ENCODE measurements at places on chromosomes 7 and 10.
A peak's percentile ranks its signal among the peaks of the same experiment; 100 is the strongest.

GRCh38 chr10:84214612-84215235 lies 10.6 kb downstream of the LRIT2 start:
- DNase-seq: no peak

DNA sequence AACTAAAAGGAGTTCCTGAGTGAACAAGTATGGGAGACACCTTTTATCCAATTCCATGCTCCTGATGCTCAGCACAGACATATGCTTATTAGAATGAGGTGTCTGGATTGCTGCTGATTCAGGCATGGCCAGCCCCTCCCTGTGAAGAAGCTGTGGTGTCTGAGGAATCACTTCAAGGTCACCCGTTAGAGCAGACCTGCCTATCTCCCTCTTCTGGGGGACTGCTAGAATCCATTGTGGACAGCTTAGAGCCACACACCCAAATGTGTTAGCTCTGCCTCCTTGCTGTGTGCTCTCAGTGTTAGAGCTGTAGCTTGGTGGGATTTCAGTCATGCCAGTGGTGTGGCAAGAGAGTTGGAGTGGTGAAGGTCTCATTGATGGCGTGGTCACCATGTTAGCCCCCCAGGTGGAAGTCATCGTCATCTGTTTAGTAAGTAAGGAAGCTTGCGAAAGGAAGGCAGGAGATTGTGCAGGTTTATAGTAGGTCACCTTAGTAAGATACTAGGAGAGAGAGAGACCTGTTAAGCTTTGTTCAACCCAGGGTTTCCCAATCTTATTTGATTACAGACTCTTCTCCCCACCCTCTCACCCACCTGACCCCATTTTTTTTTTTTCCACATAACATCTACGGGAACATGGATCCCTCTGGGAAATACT lies 12.8 kb downstream of the PRXL2A start:
- DNase-seq: no peak

- DNase-seq: no peak
These were observed 62.2 kb downstream of the NEURL1 start for GRCh38 chr10:103555712-103556111.

DNA sequence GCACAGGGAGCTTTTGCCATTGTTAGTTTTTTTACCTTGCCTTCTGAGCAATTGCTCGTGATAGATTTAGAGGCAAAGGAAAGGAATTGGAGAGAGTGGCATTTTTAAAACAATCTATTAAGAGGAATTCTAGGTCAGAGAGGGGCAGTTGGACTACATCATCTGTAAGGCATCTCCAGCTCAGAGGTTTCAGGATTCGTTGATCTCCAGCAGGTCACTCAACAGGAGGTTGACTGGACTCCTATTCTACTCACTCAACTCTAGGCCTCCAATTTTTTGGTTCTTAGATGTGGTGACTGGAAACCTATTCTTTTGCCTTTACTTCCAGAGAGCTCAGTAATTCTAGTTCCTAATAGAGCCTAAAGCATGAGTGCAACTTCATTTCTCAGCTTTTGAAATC lies 42.8 kb downstream of the TBXAS1 start:
- no peak for DNase-seq

GRCh38 chr10:73910764-73911552 lies at the start of gene PLAU:
Gene PLAU, plus strand, starts transcription at chr10:73911132. Its CDS starts 424 bp downstream, at chr10:73911556.
- DNase-seq: no peak

GRCh38 chr7:2181077-2181854 lies 51.5 kb downstream of the MAD1L1 start:
- peak; percentile 34 for DNase-seq

- no peak for DNase-seq
These were observed 1.4 kb downstream of the GCK start for GRCh38 chr7:44187636-44188416.

- no peak for DNase-seq
These were observed 39.0 kb upstream of the PCBD1 start for GRCh38 chr10:70927189-70927943.

GRCh38 chr7:139043823-139044812 lies 8.3 kb upstream of the ZC3HAV1L start:
- DNase-seq: no peak

DNA sequence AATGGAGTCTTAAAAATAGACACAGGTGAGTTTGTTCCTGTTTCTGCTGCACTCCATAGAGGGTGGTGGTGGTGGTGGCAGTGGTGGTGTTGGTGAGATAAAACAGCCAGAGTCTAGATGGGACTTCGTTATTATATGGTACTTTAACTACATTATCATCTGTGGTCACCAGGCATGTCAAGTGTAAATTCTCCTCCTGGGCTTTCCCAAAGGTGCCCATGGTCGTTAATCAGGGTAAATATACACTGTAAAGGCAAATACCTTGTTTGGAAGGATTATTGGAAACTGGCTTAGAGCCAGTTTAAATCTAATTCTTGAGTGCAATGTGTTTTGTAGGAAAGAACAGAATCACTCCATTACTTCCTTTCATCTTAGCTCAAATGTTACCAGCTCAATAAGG lies 21.5 kb upstream of the COMMD3 start:
- no peak for DNase-seq

- peak; percentile 72 for DNase-seq
These were observed 96.9 kb downstream of the RTKN2 start for GRCh38 chr10:62171791-62172190.

- no peak for DNase-seq
These were observed 90.0 kb downstream of the ANKRD61 start for GRCh38 chr7:6121141-6121540.

DNA sequence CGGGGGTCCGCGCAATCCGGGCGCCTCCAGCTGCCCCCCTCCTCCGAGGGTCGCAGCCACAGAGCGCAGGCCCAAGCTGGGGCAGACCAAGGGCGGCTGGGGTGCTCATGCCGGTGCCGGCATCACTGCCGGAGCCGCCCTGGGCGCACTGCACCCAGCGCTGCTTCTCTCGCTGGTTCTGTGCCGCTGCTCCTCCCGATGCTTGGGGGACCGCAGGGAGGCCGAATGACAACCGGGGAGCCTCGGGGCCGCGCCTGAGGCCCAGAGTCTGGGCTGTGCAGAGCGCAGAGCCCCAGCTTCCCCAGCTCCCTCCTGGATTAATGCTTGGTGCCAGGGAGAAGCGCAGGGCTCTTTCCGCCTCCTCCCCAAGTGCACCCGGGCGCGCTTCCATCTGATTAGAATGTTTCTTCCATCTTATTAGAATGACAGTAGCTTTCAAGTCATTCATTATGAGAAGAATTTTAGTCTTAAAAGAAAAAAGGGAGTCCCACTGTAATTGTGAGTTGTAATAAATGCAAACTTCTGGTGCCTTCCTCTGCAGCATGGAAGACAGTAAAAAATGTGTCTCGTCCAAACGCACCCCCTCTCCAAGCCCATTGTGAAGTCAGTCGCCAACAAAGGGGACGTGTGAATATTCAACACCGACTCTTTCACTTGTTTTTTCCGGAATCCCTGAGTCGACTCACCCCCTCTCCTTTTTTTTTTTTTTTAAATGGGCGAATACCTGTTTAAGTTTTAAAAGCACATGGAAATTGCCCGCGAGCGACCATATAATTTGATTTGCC lies 19.5 kb upstream of the PTF1A start:
- DNase-seq: no peak

- no peak for DNase-seq
These were observed 405.6 kb downstream of the TYW1 start for GRCh38 chr7:67402280-67402679.

DNA sequence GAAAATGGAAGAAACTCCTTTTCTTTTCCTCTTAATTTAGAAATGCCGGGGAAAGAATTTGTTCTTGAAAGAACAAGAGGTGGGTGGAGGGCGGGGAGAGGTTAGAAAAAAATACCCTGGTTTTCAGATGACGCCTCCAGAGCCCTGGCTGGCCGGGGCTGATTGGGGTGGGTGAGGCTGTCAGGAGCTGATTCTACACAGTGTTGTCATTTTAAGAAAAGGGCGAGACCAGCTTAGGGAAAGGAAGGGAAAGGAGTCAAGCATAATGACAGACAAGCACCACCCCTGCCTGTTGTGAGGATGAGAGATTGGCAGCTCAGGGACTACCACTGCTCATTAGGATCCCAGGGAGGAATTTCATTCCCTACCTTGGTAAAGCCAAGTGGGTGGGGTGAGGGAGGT lies 9.9 kb upstream of the FAM180A start:
- DNase-seq: peak; percentile 72

- no peak for DNase-seq
These were observed 111.1 kb downstream of the ADAM12 start for GRCh38 chr10:126277181-126277580.

DNA sequence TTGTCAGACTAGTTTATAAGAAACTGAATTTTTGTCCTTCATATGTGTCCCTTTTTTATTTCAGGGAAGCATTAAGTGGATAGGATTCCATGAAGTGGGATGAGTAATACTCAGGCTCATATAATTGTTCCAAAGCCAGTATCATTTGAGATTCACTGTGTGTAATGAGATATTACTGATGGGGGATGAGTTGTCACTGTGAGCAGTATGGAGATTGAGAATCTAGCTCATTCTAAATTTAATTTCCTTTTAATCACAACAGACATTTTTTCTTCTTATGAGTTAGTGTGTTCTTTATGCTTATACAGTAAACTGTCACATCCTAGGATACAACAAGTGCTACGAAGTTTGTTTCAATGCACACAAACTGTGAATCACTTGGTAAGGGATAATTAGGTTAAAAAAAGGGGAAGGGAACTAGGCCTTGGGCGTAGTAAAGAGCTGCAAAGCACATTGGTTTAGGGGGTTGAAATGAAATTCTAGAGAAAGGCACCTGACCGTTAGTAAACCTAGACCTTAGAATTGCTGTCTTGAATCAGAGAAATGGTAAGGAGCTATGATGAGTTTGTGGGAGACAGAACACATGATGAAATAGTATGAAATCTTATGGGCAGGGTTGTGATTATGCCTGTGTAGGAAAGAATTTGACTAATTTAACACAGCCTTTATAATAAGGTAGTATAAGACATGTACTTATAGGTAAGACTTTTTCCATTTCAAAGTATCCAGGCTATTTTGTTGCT lies 153.4 kb downstream of the MLLT10 start:
- DNase-seq: peak; percentile 73

GRCh38 chr7:771234-772004 lies 44.3 kb upstream of the PRKAR1B start:
- peak; percentile 50 for DNase-seq

DNA sequence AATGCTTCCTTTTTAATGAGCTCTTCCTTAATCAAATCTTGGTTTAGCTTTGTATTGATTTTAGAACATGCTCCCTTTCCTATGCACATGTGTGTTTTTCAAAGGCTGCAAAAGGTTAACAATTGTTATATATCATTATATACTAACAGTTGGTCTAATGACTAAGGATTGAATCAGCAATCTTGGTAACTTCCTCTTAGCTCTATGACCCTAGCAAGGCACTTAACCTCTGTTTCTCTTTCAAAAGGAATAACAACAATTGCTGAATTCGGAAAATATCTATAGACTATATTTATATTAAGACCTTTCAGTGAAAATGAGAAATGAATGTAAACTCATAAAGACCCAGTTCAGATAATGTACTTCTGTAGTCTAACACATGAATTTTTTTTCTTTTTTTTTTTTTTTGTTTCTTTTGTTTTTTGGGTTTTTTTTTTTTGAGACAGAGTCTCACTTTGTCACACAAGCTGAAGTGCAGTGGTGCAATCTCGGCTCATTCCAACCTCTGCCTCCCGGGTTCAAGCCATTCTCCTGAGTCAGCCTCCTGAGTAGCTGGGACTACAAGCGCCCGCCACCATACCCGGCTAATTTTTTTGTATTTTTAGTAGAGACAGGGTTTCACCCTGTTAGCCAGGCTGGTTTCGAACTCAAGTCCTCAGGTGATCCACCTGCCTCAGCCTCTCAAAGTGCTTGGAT lies 48.8 kb downstream of the HOXA1 start:
- peak; percentile 54 for DNase-seq

- DNase-seq: no peak
These were observed 31.4 kb downstream of the SVIL start for GRCh38 chr10:29603223-29603896.

DNA sequence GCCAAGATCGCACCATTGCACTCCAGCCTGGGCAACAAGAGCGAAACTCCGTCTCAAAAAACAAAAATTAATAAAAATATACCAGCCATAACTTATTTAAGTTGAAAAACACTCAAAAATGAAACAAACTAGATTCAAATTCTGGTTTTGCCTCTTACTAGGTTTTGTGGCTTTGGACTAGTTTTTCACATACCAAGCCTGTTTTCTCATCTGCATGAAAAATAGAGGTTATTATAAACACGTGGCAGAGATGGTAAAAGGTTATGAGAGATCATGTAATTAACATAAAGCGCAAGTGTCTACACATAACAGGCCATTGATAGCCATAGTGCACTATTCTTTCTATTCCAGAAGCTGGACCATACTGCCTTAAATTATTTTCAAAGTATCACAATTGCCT lies 35.5 kb upstream of the CABCOCO1 start:
- DNase-seq: peak; percentile 53

DNA sequence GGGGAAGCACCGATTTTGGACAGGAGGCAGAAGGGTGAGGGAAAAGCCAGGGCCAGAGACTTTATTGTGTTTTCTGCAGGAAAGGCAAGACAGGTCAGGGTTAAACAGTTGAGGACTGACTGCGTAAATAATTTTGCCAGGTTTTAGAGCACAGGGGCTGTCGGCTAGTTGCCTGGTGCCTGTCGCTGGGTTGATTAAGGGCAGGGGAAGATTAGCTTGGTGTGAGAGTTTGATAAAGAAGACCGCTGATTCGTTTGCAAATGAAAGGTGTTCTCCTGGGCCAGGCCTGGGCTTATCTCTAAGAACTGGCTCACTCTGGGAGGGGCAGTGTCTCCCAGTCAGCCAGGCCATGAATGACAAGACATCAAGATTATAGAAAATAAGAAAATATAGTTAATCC lies 75.6 kb downstream of the SLC37A3 start:
- DNase-seq: no peak

DNA sequence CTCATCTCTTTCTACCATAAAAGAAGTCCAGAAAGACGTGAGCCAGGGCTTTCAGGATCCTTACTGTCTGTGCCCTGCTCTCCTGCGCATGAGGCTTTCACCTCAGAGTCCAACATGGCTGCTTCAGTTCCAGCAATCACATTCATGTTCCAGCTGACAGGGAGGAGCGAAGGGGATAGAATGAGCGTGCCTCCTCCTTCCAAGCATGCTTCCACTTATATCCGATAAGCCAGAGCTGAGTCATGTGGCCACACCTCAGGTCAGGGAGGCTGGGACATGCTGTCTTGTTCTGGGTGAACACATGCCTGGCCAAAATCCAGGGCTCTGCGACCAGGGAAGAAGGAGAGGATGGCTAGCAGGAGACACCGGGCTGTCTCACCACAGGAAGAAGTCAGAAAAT lies 248.2 kb downstream of the SKAP2 start:
- DNase-seq: no peak

- no peak for DNase-seq
These were observed 825.9 kb upstream of the IGFBP3 start for GRCh38 chr7:46746695-46747687.

GRCh38 chr10:121428867-121429266 lies 169.4 kb downstream of the FGFR2 start:
- no peak for DNase-seq

Data from AG10803 (cell line).